ENCODE measurements at places on chromosomes 2 and 18.
A peak's percentile ranks its signal among the peaks of the same experiment; 100 is the strongest.

DNA sequence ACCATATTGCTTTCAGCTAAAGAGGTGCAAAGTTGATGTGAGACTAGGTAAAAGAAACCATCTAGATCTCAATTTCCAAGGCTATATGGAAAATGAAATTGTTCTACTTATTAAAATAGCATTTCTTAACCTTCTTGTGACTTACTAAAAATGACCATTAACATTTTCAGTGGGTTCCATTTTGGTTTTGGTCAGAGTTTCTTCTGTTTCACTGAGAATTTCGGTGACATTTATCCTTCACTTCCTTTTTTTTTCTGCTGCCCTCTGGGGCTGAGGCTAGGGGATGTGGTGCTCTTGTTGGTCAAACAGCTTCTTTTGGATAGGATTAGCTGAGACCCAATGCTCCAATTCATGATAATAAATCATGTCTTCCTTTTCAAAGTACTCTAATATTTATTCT lies 44.3 kb upstream of the REL start:
- no peak for DNase-seq

GRCh38 chr2:65411056-65411795 lies 21.2 kb downstream of the SPRED2 start:
- peak; percentile 72 for DNase-seq

DNA sequence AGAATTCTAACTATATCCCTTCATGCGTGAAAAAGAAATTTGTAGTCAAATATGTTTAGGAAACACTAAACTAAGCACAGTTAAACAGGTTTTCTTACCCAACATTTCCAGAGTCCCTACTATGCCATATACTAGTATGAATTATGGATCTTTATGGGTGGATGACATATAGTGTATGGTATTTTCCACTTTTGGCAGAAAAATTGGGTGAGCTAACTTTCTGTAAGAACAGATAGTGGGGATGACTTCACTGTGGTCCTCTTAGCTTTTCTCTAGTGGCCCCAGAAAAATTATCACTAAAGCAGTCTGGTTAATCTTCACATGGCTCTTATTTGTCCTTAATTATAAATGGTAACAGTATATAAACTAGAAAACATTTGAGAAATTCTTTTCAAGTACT lies 240.0 kb upstream of the GULP1 start:
- no peak for DNase-seq

GRCh38 chr2:133655610-133656009 lies 87.3 kb upstream of the NCKAP5 start:
- no peak for DNase-seq

DNA sequence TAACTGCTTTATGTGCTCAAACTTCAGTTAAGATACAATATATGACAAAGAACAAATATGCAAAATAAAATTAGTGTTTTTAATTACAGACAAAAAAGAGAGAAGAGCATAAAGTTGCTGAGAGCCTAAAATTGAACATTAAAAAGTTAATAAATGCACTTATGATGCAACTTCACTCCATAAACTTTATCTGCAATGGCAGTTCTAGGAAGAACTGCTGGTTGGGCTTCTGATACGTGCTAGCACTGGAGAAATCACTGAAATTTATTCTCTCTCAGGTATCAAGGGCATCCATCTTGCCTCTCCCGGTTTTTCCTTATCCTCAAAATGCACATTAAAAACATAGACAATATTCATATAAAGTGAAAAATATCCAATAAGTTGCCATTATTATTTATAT lies 35.7 kb downstream of the MYO3B start:
- DNase-seq, result peak; percentile 5

GRCh38 chr2:20661421-20662307 lies 5.3 kb upstream of the GDF7 start:
- peak; percentile 53 for DNase-seq

DNA sequence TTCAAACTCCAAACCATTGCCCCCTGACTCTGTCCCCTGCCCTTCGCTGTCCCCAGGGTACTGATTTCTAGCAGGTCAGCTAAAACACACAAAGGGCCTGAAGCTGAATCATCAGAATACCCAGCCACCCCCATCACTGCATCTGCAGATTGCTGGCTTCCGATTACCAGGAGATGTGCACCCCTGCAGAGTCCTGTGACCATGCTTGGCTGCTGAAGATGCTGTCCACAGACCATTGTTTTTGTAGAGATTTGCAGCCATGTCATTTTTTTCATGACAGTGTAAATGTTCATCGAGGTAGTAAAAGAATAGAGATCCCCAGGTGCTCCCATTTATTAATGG lies 463.3 kb downstream of the STK39 start:
- peak; percentile 74 for DNase-seq

DNA sequence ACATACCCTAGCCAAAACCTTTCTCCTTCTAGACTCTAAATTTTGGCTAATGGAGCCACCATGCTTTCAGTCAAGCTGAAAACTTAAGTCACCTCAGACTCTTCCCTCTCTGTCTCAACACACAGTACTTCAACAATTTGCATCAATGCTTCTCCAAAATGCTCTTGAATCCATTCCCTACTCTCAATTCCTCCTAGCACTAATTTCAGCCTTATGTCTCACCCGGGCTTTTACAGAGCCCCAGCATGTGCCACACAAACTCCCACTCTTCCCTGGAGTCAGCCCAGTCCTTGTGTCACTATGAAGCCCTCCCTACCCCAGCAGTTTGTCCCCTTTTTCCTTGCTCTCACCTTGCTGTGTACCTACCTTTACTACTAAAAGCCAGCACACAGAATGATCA lies 38.7 kb downstream of the AAK1 start:
- DNase-seq, result no peak

DNA sequence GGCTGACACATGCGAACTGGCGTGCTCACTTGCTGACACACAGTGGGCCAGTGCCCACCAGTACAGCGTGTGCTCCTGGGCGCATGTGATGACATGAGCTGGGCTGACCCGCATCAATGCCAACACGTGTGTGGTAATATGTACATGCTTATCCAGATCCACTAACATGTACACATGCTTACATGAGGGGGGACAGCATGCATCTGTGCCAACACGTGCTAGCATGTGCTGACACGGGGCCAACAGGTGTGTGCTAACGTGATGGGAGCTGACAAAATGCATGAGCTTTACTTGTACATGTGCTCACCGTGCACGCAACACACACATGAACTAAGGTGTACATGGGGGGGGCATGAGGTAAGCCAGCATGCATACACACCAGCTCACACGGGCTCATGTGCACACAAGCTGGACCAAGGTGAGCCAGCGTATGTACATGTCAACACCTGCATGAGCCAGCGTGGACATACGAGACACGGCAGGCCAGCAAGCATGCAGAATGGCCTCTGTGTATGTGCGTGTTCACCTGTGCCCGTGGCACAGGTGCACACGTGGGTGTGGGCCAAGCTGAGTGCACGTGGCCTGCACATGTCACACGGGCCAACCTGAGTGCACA lies 28.5 kb downstream of the GPC1 start:
- no peak for DNase-seq

GRCh38 chr2:234723400-234723799 lies 226.5 kb upstream of the ARL4C start:
- no peak for DNase-seq

DNA sequence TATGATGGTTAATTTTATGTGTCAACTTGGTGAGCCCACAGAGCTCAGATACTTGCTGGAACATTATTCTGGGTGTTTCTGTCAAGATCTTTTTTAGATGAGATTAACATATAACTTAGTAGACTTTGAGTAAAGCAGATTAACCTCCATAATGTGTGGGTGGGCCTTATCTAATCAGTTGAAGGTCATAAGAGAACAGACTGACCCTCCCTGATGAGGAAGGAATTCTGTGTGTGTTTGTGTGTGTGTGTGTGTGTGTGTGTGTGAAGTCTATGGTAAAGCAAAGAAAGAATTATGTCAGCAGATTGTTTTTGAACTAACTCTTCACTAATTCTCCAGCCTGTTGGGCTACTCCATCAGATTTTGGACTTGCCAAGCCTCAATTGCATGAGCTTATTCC lies 232.2 kb upstream of the MEX3C start:
- no peak for DNase-seq

GRCh38 chr2:207352978-207353671 lies 176.6 kb upstream of the CREB1 start:
- DNase-seq, result peak; percentile 30

DNA sequence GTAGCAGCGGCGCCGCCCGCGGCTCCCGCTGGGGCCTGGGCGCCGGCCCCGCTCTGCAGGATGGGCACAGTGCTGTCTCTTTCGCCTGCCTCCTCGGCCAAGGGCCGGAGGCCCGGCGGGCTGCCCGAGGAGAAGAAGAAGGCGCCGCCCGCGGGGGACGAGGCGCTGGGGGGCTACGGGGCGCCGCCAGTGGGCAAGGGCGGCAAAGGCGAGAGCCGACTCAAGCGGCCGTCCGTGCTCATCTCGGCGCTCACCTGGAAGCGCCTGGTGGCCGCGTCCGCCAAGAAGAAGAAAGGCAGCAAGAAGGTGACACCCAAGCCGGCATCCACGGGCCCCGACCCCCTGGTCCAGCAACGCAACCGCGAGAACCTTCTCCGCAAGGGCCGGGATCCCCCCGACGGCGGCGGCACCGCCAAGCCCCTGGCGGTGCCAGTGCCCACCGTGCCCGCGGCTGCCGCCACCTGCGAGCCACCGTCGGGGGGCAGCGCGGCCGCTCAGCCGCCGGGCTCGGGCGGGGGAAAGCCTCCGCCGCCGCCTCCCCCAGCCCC lies 369 bp downstream of the CDK5R2 start:
- DNase-seq, result no peak

- no peak for DNase-seq
Observed at GRCh38 chr2:75545387-75545786, 15.4 kb downstream of the EVA1A start.

DNA sequence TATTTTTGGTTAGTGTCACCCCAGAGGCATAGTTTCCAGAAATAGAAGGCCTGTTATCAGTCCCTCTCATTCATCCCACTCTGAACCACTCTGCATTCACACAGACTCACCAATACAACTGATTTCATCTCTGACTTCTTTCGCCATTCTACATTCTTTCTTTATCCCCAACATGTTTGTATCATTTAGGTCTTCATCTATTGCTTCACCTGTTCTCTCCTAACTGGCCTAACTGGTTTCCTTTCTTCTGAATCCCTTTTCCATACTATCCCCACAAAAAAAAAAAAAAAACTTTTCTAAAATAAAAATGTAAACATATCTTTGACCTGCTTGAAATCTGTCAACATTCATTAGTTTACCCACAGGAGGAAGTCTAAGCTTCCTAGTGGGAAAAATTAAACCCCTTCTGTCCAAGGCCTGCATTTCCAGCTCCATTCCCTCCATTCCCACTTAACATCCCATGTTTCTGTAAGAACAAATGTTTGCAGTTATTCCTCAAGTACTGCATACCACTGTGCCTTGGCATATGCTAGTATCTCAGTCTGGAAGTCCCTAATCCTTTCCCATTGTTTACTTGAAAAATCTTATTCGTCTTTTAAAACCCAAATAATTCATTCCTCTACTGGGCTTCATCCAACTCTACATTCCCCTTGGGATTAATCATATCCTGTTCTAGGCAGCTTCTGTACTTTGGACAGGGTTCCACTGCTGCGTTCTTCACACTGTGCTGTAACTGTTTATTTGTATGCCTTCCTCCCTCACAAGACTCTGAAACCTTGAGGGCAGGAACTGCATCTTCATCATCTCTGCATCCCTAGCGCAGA lies 68.5 kb downstream of the FIGN start:
- DNase-seq, result peak; percentile 43

GRCh38 chr2:170258382-170258781 lies 80.4 kb downstream of the MYO3B start:
- DNase-seq, result no peak

DNA sequence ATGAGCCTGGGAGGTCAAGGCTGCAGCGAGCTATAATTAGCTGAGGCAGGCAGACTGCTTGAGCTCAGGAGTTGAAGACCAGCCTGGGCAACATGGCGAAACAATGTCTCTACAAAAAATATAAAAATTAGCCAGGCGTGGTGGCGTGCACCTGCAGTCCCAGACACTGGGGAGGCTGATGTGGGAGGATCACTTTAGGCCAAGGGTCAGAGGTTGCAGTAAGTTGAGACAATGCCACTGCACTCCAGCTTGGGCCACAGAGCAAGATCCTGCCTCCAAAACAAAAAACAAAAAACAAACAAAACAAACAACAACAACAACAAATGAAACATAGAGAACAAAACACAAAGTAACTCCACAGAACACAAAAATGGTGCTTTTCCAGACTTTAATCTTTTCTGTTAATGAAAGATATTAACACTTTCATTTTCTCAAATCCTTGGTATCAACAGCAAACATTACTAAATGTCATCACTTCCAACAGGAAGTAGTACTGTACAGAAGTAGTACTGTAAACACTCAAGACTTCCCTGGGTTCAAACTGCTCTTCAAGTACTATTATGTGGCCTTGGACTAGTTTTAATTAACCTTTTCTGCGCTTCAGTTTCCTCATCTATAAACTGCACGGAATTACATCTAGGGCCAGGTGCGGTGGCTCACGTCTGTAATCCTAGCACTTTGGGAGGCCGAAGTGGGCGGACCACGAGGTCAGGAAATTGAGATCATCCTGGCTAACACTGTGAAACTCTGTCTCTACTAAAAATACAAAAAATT lies 27.9 kb downstream of the PUM2 start:
- no peak for DNase-seq

GRCh38 chr2:28809927-28810326 lies 707 bp upstream of the SPDYA start:
- no peak for DNase-seq
